ENCODE measurements at places on chromosomes 11 and 22. TPM values are rescaled to one million over a fixed set of nuclear protein-coding genes. Genes with fewer than 3 reads are reported as not detected.

Gene TXNRD2
- total RNA-seq = 37.3 TPM

Gene RASL10A
- total RNA-seq = 0.28 TPM

Gene PRAME
- total RNA-seq = not detected

Gene SLC22A12
- not detected for total RNA-seq

Gene SLC22A9
- not detected for total RNA-seq

Gene OR5L1
- total RNA-seq = not detected

Gene AMOTL1
- total RNA-seq = 8.7 TPM

Gene OR56A4
- total RNA-seq = 0.13 TPM

Gene MMP12
- total RNA-seq = not detected

Gene GLYATL1
- total RNA-seq = not detected

Gene FADS2
- total RNA-seq = 30.4 TPM

Gene UCP3
- total RNA-seq = 7.8 TPM

Gene MS4A6A
- 1.8 TPM for total RNA-seq

Gene KIF18A
- total RNA-seq = 5.5 TPM

Gene CHRM1
- total RNA-seq = not detected

Gene MICAL3
- total RNA-seq = 34.3 TPM

Gene C11orf87
- total RNA-seq = not detected

Gene RASGRP2
- 371 TPM for total RNA-seq

Gene ELMOD1
- not detected for total RNA-seq

Gene ZFP91
- total RNA-seq = 57.8 TPM

Gene OR1S1
- total RNA-seq = not detected

Gene GPR152
- total RNA-seq = 0.25 TPM

Gene PYGM
- total RNA-seq = 8.4 TPM

Gene HOATZ
- not detected for total RNA-seq

Gene EPS8L2
- total RNA-seq = 6.9 TPM

Gene CYB5R3
- total RNA-seq = 55.7 TPM

Gene SEPTIN3
- total RNA-seq = not detected

Gene PPP2R1B
- total RNA-seq = 32.6 TPM

Gene ADM2
- 1.5 TPM for total RNA-seq

Gene CDHR5
- total RNA-seq = not detected

Gene MMP13
- not detected for total RNA-seq

Gene RHOD
- not detected for total RNA-seq

Gene MS4A15
- total RNA-seq = not detected

Gene IL18
- 9.3 TPM for total RNA-seq

Gene TBC1D22A
- total RNA-seq = 47.4 TPM

Gene CBLIF
- total RNA-seq = not detected

Gene TRIM29
- total RNA-seq = not detected

Gene TSPAN32
- 268 TPM for total RNA-seq

Gene ADORA2A
- 15.0 TPM for total RNA-seq

Gene CYP2D6
- 5.5 TPM for total RNA-seq

Gene SSTR3
- total RNA-seq = 0.23 TPM

Gene OR4C16
- total RNA-seq = not detected

Gene RAC2
- 744 TPM for total RNA-seq

Gene PHF21B
- total RNA-seq = not detected

Gene MYBPC3
- not detected for total RNA-seq

Gene FBLN1
- total RNA-seq = not detected

Gene ASPHD2
- 1.9 TPM for total RNA-seq

Gene TLCD5
- total RNA-seq = not detected

Gene ACR
- total RNA-seq = not detected

Gene CALCA
- not detected for total RNA-seq

Gene CSF2RB
- 274 TPM for total RNA-seq

Gene DHCR7
- 18.1 TPM for total RNA-seq

Gene HEPHL1
- total RNA-seq = not detected

Gene MMP27
- total RNA-seq = not detected

Gene SLCO2B1
- total RNA-seq = not detected

Gene MAPK8IP1
- total RNA-seq = 9.7 TPM

Gene AGBL2
- total RNA-seq = 6.1 TPM

Measured in natural killer cell (primary cell).